ENCODE measurements at places on chromosomes 3 and 15.

DNA sequence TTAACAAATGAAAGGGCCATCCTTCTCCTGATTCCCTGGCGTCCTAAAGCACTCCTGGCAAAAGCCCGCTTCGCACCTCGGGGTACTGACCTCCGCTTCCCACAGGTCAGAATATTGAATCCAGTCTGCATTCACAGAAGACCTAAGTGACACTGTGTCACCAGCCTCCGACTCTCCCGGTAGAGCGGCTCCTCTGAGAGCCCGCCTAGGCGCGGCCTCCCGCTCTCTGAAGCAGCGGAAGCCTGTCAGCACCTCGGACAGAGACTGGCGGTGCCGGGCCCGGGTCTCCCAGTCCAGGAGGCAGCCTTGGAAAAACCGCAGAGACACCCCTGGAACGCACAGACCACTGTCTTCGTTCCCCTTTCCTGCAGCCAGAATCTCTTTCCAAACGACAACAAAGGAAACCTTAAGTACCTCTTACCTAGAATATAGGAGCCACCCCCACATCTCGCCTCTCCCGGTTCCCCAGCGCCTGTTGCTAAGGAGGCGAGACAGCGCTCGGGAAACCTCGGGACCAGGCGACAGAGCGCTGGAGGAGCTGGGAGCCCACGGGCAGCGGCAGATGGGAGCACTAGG, 1.2 kb downstream of the GABRB3 start:
- H3K27ac ChIP-seq: no peak overlapping the region
- peaks cover 20% of the 10 kb centered on the region for H3K27me3 ChIP-seq
- H3K36me3 ChIP-seq: no peaks in the 10 kb centered on the region
- no peaks in the 10 kb centered on the region for H3K4me1 ChIP-seq
- DNase-seq: no peak

- H3K27me3 ChIP-seq: no peaks in the 10 kb centered on the region
- peaks cover 11% of the 10 kb centered on the region for H3K4me1 ChIP-seq
- DNase-seq: peak; percentile 9
- no peak overlapping the region for H3K4me3 ChIP-seq
- H3K36me3 ChIP-seq: no peaks in the 10 kb centered on the region
- H3K27ac ChIP-seq: no peak overlapping the region
Observed at GRCh38 chr3:108406661-108407206, 103.7 kb downstream of the MYH15 start.

DNA sequence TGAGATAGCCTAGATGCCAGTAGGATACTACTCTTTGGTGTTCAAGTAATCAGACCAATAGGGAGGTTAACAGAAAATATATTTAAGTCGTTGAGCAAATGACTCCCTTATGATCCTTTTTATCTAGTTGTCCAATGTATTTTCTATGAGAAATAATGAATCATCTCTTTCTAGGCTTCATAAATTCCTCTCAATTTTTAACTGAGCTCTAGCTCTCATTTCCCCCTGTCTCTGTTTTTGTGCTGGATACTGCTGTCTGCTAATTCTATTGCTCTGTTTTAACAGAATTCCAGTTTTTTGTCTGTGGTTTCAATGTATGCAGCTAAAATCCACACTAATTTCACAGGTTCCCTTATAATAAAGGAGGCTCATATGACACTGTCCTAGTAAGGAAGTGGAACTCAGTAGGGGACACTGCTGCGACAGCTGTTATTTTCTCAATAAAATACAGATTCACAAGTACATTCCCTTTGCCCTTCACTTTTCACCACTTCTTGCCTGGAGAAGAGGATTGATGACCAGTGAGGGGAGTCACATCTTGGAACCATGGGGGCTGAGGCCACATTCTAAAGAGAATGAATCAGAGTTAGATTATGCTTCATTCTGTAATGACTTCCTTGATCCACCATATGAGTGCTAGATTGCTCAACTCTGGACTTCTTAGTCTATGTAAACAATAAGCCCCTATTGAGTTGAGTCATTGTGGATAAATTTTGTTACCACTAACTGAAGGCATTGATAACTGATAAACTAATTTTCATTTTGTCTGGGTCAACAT, 558.7 kb upstream of the KCNMB2 start:
- no peaks in the 10 kb centered on the region for H3K27me3 ChIP-seq
- H3K27ac ChIP-seq: no peak overlapping the region
- no peaks in the 10 kb centered on the region for H3K36me3 ChIP-seq
- H3K4me1 ChIP-seq: no peaks in the 10 kb centered on the region
- DNase-seq: no peak

GRCh38 chr3:64600246-64600950, 87.4 kb downstream of the ADAMTS9 start:
- no peaks in the 10 kb centered on the region for H3K36me3 ChIP-seq
- H3K27me3 ChIP-seq: no peaks in the 10 kb centered on the region
- DNase-seq: no peak

DNA sequence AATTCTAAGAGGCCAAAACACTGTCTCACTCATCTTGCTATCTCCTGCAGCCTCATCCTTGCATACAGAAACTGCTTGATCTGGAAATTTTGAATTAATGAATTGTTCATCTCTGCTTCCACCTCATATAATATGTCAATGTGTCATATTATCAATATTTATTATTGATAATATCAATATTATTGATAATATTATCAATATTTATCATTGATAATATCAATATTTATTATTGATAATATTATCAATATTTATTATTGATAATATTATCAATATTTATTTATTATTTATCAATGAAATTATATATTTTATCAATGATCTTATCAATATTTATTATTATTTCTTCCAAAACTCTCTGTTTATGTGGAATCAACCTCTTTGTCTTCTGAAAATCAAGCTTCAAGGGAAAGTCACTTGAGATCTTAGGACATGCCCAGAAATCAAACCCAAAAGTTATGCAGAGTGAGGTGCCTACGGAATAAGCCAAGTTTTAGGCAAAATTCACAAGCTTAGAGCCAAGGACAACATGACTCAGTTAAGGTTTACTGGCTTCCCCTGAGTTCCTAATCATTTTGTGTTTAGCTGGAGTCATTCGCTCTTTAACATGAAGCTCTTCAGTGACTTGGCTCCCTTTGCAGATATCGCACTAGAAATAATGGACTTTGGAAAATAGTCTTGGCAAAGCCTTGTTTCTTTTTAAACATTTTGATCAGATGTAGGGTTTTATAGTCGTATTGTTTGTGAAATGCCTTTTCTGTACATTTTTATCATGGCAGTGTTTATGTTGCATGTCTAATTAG, 297.1 kb upstream of the RARB start:
- no peak for DNase-seq
- no peaks in the 10 kb centered on the region for H3K36me3 ChIP-seq
- no peak overlapping the region for H3K27ac ChIP-seq
- no peaks in the 10 kb centered on the region for H3K4me1 ChIP-seq
- no peak overlapping the region for H3K4me3 ChIP-seq

- H3K36me3 ChIP-seq: no peaks in the 10 kb centered on the region
- DNase-seq: no peak
- no peaks in the 10 kb centered on the region for H3K4me1 ChIP-seq
- peaks cover 2% of the 10 kb centered on the region for H3K27me3 ChIP-seq
- H3K4me3 ChIP-seq: no peak overlapping the region
Observed at GRCh38 chr3:178139116-178139515, 397.1 kb upstream of the KCNMB2 start.

- no peak for DNase-seq
- H3K27me3 ChIP-seq: no peaks in the 10 kb centered on the region
- H3K27ac ChIP-seq: no peak overlapping the region
- no peaks in the 10 kb centered on the region for H3K4me1 ChIP-seq
- no peaks in the 10 kb centered on the region for H3K36me3 ChIP-seq
- H3K4me3 ChIP-seq: no peak overlapping the region
Observed at GRCh38 chr15:86010891-86011290, 68.8 kb upstream of the AGBL1 start.

DNA sequence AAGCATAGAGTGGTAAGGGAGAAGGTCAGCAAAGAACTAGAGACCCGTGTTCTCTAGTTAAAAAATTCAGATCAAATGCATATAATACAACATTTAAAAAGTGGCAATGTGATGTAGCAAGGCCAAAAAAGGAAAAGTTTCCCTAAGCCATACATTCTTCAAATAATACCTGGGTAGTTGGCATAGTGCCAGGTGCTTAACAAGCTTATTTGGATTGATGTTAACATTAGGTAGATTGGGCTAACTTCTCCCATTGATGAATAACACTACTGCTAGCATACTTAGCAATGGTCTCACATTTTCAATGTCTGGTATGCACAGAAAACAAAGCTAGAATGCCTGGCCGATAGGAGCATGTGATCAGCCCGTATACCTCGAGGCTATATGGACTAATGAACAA, 283.6 kb upstream of the RARB start:
- no peak overlapping the region for H3K4me3 ChIP-seq
- DNase-seq: no peak
- no peak overlapping the region for H3K27ac ChIP-seq
- H3K4me1 ChIP-seq: no peaks in the 10 kb centered on the region
- H3K27me3 ChIP-seq: no peaks in the 10 kb centered on the region

DNA sequence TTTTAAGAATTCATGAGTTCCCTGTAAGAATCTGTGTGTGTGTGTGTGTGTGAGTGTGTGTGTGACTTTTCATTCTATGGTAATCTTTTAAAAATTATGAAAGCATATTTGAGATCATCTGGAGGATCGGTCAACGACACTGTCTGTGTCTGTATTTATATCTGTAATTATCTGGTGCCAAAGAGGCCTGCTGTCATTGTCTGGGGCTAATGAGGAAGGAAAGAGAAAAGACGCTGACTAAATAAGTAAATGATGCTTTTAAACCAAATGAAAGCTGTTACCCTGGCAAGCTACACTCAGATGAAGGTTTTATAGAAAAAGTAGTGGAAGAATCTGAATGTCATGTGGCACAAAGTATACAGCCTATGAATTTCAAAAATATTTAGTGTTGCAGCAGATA, 439.8 kb downstream of the RBMS3 start:
- no peak overlapping the region for H3K27ac ChIP-seq
- H3K4me1 ChIP-seq: no peaks in the 10 kb centered on the region
- no peak for DNase-seq
- no peak overlapping the region for H3K4me3 ChIP-seq

GRCh38 chr3:172029425-172030098, 9.8 kb upstream of the FNDC3B start:
- no peak overlapping the region for H3K4me3 ChIP-seq
- no peak for DNase-seq
- H3K27ac ChIP-seq: no peak overlapping the region
- H3K4me1 ChIP-seq: no peaks in the 10 kb centered on the region
- H3K36me3 ChIP-seq: no peaks in the 10 kb centered on the region
- H3K27me3 ChIP-seq: peaks cover 3% of the 10 kb centered on the region

DNA sequence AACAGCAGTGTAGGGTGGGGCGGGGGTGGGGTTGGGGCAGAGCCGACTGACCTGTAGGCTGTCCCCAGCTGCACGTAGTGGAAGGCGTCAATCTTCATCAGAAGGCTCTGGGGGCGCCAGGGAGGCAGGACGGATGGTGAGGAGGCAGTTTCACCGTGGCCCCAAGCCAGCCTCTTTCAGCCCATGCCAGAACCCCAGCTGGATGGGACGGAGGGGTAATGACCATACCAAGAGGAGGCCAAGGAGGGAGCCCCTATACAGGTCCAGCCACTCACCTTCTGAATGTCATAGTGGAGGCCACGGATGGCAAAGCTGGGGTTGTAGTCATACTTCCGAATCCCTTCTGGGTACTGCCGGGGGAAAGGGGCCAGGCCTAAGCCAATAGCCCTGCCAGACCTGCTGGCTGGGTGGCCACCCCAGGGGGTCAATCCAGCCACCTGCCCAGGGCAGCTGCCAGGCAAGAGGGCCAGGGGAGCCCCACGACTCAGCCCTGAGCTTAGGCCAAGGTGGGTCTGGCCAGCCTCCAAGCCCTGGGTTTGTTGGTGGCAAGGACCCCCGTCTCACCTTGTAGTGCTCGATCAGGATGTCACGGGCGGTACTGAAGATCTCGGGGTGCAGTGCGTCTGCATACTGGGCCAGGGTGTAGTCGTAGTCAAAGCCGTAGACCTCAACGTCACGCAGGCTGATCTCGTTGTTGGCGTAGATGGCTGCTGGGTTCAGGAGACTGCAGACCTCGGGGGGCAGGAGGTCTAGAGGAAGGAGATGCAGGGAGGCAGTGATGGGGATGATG, 4.9 kb downstream of the NT5DC2 start:
- no peak overlapping the region for H3K27ac ChIP-seq
- no peak for DNase-seq
- H3K4me1 ChIP-seq: peaks cover 8% of the 10 kb centered on the region
- no peaks in the 10 kb centered on the region for H3K27me3 ChIP-seq
- no peak overlapping the region for H3K4me3 ChIP-seq
- peaks cover 6% of the 10 kb centered on the region for H3K36me3 ChIP-seq

GRCh38 chr3:152474585-152474984, 205.9 kb downstream of the MBNL1 start:
- no peak for DNase-seq
- H3K27ac ChIP-seq: no peak overlapping the region
- no peak overlapping the region for H3K4me3 ChIP-seq
- H3K27me3 ChIP-seq: peaks cover 9% of the 10 kb centered on the region
- peaks cover 9% of the 10 kb centered on the region for H3K4me1 ChIP-seq
- no peaks in the 10 kb centered on the region for H3K36me3 ChIP-seq
